ENCODE measurements at places on chromosomes 7 and 10. TPM values are rescaled to one million over a fixed set of nuclear protein-coding genes. Genes with fewer than 3 reads are reported as not detected.

The SNCG gene
- polyA plus RNA-seq: 59.6 TPM

DNA sequence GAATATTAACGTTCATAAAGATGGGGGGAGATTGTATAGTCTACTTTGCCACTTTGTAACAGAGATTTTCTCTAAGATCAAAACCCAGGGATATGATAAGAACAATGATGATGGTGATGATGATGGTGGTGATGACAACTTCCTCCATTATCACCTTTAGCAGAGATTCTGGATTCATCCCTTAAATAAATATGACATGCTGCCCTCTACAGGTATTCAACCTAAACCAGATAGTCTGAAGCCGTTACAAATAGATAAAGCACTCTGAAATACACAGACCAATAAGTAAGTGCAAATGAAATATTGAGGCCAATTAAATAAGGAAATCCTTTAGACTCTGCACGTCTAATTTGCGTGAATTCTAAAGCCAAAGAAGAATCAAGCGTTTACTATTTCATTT lies 211.5 kb downstream of the CREB5 start:
- no peak for DNase-seq

- no peak for DNase-seq
Measured at GRCh38 chr10:68137171-68137570, 27.9 kb downstream of the MYPN start.

The SLC13A1 gene
- polyA plus RNA-seq: not detected

The TCAF2 gene
- 0.92 TPM for polyA plus RNA-seq

The CHAT gene
- polyA plus RNA-seq: not detected

- DNase-seq: no peak
Measured at GRCh38 chr10:27661514-27662286, 83.9 kb downstream of the MKX start.

- no peak for DNase-seq
Measured at GRCh38 chr10:68560943-68561864, 1.1 kb downstream of the TET1 start.

DNA sequence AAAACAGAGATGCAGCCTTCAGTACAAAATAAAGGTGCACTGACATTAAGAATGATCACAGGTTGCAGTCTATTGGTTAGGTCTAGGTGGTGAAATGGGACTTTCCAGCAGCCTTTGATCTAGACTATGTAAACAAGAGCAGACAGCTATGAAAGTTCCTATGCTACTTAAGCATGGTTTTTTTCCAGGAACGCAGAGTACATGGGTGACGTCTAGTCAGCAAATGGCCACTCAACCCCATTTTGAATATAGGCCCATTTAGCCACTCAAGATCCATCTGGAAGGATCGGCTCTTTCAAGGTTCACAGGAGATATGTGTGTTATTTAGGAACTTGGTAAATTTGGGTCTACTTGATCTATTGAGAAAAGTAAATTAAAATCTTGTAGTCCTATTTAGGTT lies 1424.6 kb upstream of the LRRTM3 start:
- no peak for DNase-seq

GRCh38 chr7:148436135-148436534 lies 154.4 kb upstream of the C7orf33 start:
- DNase-seq: no peak

The AFAP1L2 gene
- polyA plus RNA-seq: 4.5 TPM

The WAPL gene
- polyA plus RNA-seq: 13.9 TPM

- DNase-seq: no peak
Measured at GRCh38 chr10:33129141-33129995, 171.3 kb upstream of the ITGB1 start.

DNA sequence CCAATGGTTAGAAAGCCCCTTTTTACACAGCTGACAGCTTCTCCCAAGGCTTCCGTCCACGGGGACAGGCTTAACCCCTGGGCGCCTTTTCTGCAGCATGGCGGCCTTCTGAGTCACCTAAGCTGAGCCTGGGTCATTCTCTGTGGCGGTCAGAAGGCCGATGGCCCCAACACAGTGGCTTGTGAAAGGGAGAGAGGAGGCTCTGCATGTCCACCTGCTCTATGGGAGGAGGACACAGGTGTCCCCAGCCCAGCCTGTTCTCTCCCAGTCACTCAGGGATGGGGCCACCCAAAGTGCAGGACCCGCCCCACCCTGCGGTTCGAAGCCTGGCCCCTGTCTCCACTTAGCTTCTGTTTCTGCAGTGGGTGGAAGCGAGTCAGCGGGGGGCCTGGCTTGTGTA lies 20.4 kb upstream of the TTYH3 start:
- DNase-seq: no peak

The CLRN3 gene
- not detected for polyA plus RNA-seq

GRCh38 chr10:52318822-52319464 lies 4.9 kb downstream of the DKK1 start:
- no peak for DNase-seq

- DNase-seq: no peak
Measured at GRCh38 chr10:129911451-129912165, 52.5 kb downstream of the EBF3 start.

DNA sequence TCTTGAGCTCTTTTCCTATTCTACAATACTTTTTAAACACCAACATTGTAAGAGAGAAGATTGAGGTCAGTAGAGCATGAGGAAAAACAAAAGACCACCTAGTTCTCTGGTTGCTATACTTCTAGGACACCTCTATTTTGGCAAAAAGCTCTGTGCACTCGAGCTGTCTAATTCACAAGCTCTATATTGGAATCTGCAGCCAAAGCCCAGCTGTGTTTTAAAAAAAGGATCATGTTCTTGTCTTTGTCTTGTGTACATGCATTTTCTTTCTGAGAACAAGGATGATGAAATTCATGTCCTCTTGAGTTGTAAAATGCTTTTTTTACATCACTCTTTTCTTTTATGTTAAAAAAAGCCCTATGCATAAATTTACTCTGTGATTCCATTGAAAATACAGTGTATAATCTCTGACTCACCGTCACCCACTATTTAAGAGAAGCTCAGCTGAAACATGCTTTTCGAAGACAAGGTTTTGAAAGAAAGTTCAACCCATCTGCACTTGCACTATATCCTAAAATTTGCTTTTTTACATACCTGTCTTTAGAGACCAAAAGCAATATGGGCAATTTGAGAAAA lies 215.5 kb upstream of the VSTM2A start:
- no peak for DNase-seq

The AKR1C4 gene
- not detected for polyA plus RNA-seq

DNA sequence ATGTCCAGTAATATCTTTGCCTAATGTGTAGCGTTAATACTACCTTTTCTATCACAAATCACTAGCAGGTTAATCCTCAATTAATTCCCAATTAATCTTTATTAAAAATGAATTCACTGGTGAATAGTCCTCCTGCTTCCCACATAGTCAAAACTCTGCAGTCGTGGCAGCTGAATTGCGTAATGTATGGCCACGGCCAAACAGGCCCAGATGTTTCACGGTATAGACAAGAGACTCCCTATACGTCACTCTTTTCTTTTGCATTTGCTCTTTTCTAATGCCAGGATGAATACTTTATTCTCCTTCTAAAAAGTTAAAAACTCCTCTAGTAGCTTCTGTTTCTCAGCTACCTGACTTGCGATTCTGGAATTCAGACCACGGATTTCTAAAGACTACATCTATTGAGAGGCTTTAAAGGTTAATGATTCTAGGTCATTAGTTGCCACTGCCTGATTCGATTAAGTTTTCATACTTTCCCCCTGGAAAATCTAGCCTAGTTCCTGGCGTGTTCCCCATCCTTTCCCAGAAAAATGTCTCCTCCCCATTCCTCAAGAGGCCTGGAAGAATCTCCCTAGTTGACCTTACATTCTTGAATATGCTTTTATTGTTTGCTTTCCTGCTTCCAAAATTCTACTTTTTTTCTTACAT lies 16.9 kb downstream of the MEOX2 start:
- DNase-seq: no peak

- DNase-seq: no peak
Measured at GRCh38 chr10:100245484-100246220, 16.3 kb upstream of the CHUK start.

DNA sequence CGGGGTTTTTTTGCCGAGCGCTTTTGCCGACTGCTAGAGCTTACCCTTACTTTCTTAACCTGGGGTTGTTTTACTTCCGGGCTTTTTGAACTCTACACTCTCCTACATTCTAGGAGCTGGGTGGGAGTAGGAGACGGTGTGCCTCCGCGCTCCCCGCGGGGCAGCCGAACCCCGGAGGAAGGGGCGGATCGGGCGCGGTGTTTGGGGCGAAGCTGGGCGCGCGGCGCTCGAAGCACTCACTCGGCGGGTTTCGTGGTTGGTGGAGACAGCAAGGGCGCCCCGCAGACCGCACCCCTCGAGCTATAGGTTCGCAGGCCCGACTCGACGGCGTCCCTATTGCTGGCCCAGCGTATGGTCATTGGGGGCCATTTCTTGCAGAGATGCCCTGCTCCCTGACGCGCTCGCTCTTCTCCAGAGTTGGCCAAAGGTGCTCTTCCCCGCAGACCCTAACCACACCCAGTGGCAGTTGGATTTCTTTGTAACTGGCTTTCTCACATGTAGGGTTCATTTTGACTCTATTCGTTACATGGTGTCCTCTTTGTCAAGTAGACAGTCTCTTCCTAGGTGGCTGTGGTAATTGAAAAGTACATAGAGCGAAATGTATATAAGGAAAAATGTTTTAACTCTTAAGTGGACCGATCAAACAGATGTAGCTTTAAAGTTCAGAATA lies 364 bp downstream of the ZNF518A start:
- peak; percentile 93 for DNase-seq

DNA sequence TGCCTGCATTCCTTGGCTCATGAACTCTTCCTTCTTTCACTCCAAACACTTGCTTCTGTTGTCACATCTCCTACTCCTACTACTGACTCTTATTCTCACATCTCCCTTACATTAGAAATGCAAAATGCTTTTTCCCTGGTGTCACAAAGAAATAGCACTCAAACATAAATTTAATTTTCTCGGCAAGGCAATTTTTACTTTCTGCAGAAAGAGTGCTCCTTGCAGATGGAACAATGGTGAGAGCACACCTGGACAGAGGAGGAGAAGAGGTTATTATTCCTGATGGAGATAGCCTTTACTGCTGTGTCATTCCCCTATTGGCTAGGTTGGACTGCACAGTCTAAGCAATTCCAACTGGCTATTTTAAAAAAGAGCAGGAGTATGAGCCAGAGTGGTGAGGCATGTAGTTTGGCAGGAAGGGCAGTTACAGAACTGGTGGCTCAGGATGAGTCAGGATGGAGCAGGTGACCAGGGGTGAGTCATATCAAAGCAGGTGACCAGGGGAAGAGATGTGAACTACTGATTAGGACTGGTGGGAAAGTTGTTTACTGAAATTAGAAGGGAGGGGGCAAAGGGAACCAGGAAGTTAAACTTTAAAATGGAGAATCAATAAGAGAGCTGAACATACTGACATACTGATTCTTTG lies 52.9 kb downstream of the CYP2C9 start:
- no peak for DNase-seq

GRCh38 chr10:9951481-9952257 lies 1066.0 kb upstream of the CELF2 start:
- DNase-seq: no peak

DNA sequence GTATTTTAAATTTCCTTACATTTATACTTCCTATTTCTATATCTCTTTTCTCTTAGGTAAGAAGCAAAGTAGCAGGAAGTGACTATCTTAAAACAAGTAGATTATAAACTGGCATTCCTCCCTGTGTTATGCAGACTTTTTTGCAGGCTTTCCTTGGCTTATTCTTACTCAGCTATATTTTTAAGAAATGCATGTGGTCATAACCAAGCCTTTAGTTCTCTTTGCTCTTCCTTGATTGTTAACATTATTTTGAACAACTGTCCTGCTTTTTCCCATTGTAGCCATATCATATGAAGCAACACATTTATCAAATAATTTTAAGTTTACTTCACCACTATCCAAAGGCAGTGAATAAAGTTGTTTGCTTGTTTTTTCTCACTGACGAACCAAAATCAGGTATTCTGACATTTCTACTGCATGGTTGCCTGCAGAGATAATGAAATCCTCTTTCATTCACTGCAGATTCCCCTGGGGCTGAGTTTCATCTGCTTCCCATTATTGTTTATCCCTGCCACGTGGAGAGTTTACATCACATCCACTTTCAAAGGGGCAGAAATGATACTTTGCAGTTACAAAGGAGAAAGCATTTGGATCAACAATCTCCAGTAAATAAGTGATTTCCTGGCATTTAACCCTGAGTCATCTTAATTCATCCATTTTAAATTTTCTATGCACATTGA lies 389.9 kb upstream of the SEMA3C start:
- no peak for DNase-seq

- DNase-seq: no peak
Measured at GRCh38 chr7:151854720-151855071, 22.2 kb downstream of the PRKAG2 start.

All from stomach (tissue), 19 donors.